ENCODE measurements at places on chromosomes 7 and 10.

DNA sequence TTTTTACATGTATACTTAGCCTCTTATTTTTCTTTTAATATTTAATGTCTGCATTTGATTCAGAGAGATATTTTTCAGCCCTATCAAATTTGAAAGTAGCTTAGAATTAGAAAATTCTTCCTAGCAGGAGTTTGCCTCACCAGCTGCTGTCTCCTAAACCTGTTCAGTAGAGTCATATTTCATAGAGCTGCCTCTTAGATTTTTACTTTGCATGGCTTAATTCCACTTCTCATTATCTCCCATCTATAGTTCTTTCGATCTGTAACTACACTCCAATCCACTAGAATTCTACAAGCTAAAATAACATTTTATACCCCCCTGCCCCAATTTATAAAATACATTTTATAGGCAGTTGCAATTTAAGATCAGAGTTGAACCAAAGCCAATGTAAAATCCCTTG is 227.0 kb downstream of the ANK3 start:
- DNase-seq, result peak; percentile 19

GRCh38 chr7:121163699-121164098 is 165.1 kb upstream of the WNT16 start:
- DNase-seq, result peak; percentile 45

- no peak for DNase-seq
Measured at GRCh38 chr10:4943821-4944220, 19.4 kb upstream of the AKR1C1 start.

GRCh38 chr10:52897162-52897561 is 124.6 kb upstream of the MBL2 start:
- DNase-seq, result no peak

GRCh38 chr10:77587416-77587790 is 50.2 kb downstream of the KCNMA1 start:
- DNase-seq, result no peak

- DNase-seq, result no peak
Measured at GRCh38 chr7:128844777-128845311, 14.6 kb downstream of the FLNC start.

GRCh38 chr10:30456266-30456665 is 22.3 kb downstream of the MAP3K8 start:
- DNase-seq, result no peak

DNA sequence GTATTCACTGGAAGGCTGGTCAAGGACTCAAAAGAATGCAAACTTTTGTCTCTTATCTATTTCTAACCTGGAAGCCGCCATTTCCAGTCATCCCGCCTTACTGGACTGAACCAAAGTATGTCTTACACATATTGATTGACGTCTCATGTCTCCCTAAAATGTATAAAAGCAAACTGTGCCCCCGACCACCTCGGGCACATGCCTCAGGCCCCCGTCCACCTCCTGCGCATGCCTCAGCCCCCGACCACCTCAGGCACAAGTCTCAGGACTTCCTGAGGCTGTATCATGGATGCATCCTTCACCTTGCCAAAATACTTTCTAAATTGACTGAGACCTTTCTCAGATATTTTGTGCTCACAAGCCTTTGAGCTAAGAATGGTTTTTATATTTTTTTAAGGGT is 148.6 kb downstream of the PTPRN2 start:
- DNase-seq, result no peak

- peak; percentile 58 for DNase-seq
Measured at GRCh38 chr7:144670218-144670617, 165.6 kb downstream of the TPK1 start.

DNA sequence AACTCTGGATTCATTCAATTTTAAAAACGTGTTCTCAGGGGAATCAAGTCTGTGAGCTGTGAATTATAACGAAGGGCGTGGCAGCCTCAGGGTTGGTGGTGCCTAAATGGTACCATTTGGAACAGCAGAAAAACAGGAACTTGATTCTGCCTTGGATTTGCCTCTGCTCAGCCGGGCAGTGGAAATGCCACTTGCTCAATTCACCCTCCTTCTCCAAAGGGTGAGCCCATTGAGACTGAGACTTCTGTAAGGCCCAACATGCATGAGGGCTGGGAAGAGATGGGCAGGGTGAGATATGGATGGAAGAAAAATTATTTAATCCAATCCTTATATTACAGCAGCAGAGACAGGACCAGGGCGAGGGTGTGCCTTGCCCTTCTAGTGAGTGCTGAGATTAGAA is 107.1 kb upstream of the HABP2 start:
- DNase-seq, result no peak

- DNase-seq, result peak; percentile 6
Measured at GRCh38 chr10:78211561-78212051, 177.9 kb downstream of the RPS24 start.

GRCh38 chr7:120221666-120222065 is 51.3 kb upstream of the KCND2 start:
- DNase-seq, result no peak
